ENCODE measurements at places on chromosomes 16 and 17.
A peak's percentile ranks its signal among the peaks of the same experiment; 100 is the strongest.

DNA sequence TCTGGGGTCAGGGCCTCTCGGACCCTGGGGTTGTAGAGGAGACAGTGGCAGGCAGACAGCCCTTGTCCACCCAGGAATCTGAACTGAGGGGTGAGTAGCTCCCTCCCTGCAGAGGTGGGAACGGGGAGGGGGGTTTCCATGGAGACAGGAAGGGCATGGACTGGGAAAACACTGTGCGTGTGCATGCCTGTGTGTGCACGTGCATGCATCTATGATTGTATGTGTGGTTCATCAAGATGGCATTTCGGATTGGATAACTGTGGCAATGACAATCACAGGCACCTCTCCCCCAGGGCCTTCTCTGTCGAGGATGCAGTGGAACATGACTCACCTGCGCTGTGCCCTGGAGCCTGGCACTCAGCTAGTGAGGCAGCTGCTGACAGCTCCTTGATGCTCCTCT, 6.1 kb upstream of the CD300C start:
- DNase-seq: no peak

GRCh38 chr17:63405741-63406261, 40.3 kb downstream of the CYB561 start:
- peak; percentile 44 for DNase-seq

GRCh38 chr17:51954232-51954765, 204.2 kb downstream of the CA10 start:
- DNase-seq: no peak

DNA sequence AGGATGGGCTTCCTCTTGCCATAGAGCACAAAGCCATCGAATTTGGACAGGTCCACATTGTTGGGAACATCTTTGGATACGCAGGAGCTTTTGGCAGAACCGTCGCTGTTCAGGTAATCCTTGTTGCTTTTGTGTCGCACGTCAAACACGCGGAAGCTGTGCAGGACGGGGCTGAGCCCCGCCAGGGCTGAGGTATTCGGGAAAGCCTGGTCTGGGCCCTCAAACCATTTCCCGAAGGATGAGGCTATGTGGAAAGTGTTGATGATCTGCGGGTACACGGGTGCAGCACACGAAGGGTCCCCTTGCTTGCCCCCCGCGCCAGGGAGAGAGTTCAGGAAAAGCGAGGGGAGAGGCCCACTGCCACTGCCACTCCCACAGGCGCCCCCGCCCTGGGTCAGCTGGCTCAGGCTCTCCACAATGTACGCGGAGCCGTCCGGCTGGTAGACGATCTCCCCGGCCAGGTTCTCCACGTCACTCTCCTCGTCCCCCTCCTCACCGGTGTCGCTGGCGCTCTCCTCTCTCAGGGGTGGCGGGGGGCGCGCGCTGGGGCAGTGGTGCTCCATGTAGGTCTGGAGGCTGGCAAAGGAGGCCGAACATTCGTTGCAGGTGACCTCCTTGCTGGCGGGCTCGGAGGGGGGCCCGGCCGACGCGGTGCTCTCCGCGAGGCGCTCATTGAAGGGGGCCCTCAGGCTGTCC, 88.5 kb downstream of the ZFHX3 start:
- DNase-seq: no peak

GRCh38 chr17:42321555-42321954, 33.3 kb downstream of the STAT5A start:
- DNase-seq: no peak

- no peak for DNase-seq
These were observed 9.5 kb upstream of the CDH15 start for GRCh38 chr16:89161763-89162713.

DNA sequence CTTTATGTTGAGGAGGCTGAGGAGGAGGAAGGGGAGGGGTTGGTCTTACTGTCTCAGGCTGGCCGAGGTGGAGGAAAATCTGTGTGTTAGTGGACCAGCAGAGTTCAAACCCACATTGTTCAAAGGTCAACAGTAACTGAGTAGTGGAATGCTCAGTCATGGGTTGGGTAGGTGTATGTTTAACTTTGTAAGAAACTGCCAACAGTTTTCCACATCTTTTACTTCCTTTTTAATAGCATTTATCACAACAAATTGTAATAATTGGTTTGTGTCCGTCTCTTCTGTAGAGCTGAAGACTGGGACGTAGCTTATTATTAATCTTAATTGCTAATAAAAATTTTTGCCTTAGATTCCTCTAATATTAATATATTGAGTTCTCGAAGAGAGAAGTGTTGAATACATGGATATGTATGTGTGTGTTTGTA, 5.3 kb downstream of the ATP6V0A1 start:
- no peak for DNase-seq

DNA sequence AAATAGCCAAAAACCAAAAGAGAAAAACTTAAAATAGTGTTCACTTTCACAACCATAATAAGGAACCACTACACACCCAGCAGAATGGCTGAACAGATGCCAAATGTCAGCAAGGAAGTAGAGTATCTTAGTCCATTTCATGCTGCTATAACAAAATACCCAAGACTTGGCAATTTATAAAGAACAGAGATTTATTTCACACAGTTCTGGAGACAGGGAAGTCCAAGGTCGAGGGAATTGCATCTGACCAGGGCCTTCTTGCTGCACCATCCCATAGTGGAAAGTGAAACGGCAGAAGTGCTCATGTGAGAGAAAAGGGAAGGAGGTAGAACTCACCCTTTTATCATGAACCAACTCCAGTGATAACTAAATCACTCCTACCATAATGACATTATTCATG, 33.8 kb upstream of the CCL22 start:
- DNase-seq: no peak

DNA sequence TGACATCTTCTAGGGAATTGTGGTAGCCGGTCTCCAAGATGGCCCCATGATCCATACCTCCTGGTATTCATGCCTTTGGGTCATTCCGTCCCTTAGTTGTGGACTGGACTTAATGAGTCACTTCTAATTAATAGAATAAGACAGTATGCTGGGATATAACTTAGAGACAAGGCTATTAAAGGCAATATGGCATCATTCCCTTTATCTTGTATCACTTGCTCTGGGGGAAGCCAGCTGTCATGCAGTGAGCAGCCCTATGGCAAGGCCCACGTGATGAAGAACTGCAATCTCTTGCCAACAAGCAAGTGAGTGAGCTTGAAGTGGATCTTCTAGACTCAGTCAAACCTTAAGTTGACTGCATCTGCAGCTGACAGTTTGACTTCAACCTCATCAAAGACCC, 97.8 kb upstream of the MED13 start:
- DNase-seq: no peak

DNA sequence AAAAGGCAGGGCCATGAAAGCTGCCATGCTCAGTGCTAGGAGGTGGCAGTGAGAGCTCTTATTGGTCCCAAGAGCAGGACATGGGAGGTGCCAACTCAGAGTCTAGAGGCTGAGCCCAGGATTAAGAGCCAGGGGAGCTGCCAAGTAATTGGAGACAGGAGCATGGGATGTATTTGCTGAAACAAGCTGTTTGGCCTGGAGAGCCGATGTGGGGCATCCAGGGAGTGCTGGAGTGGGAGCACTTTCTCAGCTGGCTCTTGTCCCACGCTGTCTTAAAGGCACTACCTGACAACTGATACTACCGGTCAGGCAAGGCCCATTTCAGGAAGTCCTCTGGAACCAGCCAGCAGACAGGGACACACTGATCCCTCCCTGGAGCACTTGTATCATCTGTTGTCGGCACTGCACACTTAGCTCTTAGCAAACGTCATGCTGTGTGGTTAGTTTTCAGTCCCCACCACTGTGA, 19.3 kb downstream of the ANKFN1 start:
- DNase-seq: no peak

- DNase-seq: no peak
These were observed 130.9 kb downstream of the ZFHX3 start for GRCh38 chr16:72917051-72917450.
